EL (cell line): ENCODE measurements at places on chromosomes 16 and 17.

- DNase-seq: no peak
Measured at GRCh38 chr17:48642059-48642842, 16.1 kb upstream of the HOXB9 start.

GRCh38 chr16:518858-519257 lies 8.7 kb upstream of the CAPN15 start:
- DNase-seq: no peak

DNA sequence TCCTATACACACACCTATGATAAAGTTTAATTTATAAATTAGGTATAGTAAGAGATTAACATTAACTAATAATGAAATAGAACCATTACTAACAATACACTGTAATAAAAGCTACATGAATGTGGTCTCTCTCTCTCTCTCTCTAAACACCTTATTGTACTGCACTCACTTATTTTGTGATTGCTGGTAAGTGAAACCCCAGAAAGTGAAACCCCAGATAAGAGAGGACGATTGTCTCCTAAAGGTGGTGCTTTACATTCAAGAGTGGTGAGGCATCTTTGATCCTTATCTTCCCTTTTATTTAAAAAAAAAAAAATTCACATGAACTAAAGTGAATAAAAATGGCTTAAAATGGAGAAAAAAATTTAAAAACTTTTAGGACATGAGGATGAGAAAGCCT lies 80.1 kb upstream of the TRAP1 start:
- DNase-seq: no peak

- DNase-seq: no peak
Measured at GRCh38 chr16:84553873-84554399, 49.5 kb upstream of the MEAK7 start.

GRCh38 chr16:19716183-19716582 lies 1.8 kb downstream of the KNOP1 start:
- DNase-seq: no peak

GRCh38 chr16:22751104-22751667 lies 62.8 kb upstream of the HS3ST2 start:
- DNase-seq: no peak

DNA sequence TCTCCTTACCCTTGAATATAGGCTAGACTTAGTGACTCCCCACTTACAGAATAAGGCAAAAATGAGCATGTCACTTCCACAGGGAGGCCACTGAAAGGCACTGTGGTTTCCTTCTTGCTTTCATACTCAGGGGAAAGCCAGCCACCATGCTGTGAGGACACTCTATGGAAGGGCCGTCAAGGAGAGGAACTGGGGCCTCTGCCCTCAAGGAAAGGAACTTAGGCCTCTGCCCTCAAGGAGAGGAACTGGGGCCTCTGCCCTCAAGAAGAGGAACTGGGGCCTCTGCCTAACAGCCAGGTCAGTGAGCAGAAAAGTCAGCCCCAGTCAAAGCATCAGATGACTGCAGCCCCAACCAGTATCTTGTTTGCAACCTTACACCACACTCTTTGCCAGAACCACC lies 30.1 kb downstream of the VPS35 start:
- DNase-seq: no peak

DNA sequence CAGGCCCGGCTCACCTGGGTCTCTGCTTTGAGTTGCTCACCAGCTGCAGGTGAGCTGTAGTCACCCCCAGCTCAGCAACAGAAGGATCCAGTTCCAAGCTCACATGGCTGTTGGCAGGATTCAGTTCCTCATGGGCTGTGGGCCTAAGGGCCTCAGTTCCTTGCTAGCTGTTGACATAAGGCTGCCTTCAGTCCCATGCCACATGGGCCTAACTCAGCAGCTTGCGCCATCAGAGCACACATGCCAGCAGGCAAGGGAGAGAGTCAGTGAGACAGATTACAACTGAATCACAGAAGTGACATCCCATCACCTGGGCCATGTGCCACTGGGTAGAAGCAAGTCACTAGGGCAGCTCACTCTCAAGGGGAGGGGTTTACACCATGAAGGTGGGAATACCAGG lies 24.7 kb downstream of the PSMD7 start:
- DNase-seq: no peak

GRCh38 chr16:48500981-48501380 lies 109.0 kb downstream of the N4BP1 start:
- no peak for DNase-seq
